WTC11 (cell line): ENCODE measurements at places on chromosomes 16 and 17.

GRCh38 chr17:17694169-17695081, 13.2 kb downstream of the RAI1 start:
- H3K27ac ChIP-seq, result peak overlapping the region; percentile 97
- peaks cover 92% of the 10 kb centered on the region for H3K27me3 ChIP-seq
- H3K36me3 ChIP-seq, result no peaks in the 10 kb centered on the region

DNA sequence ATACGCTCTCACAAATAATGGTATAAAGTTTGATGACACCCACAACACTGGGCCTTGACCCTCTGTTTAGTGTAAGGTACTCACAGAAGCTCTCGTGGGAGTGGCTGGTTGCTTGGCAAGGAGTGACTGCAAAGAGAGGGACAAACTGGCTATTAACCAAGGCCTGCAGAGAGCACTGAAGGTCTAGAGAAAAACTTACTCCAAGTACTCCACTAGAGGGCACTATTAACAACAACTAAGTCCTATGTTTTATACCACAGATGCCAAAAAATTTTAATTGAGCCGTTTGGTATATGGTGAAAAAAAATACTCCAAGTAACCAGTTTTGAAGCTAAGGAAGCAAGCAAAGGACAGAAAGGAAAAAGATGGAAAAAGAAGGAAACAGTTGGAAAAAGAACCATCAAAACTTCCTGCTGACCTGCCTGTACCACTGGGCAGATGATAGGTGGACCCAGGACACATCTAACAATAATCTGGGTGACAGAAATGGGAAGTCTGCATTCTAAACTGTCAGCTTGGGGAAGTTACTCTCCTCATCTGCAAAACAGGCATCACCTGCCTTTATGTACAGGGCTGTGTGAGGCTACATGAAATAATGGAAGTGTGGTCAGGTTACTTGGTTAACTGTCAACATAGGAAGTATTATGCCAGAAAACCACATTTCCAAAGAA, 23.2 kb downstream of the DYNC1LI2 start:
- no peak overlapping the region for H3K4me3 ChIP-seq
- H3K27me3 ChIP-seq, result no peaks in the 10 kb centered on the region
- peak overlapping the region; percentile 97 for H3K27ac ChIP-seq

GRCh38 chr17:78653382-78653781, 76.2 kb upstream of the DNAH17 start:
- H3K27me3 ChIP-seq, result no peaks in the 10 kb centered on the region
- H3K4me3 ChIP-seq, result no peak overlapping the region
- no peaks in the 10 kb centered on the region for H3K36me3 ChIP-seq
- DNase-seq, result no peak
- no peaks in the 10 kb centered on the region for H3K4me1 ChIP-seq

DNA sequence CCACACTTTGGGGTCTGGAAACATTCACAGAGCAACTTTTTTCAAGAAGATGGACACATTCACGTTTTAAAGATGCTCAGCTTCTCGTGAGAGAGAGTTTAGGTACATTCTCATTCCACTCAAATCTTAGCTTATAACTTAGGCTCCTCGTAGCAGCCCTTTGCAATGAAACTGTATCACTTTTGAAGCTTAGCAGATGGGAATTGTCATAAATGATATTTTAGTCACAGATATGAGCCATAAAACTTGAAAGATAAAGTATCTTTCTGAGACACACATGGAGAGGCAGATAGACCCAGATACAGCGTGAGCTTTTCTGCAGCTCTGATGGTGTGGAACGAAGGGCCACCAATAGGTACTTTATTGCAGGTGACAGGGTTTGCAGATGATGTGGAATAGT, 41.1 kb downstream of the RBFOX1 start:
- no peak for DNase-seq
- no peaks in the 10 kb centered on the region for H3K4me1 ChIP-seq
- H3K36me3 ChIP-seq, result peaks cover 79% of the 10 kb centered on the region
- no peak overlapping the region for H3K4me3 ChIP-seq

- no peaks in the 10 kb centered on the region for H3K4me1 ChIP-seq
- no peak overlapping the region for H3K4me3 ChIP-seq
- H3K27me3 ChIP-seq, result no peaks in the 10 kb centered on the region; the same call in none of the 2 replicates
- no peaks in the 10 kb centered on the region; the same call in 1 of the 2 replicates for H3K36me3 ChIP-seq
- no peak for DNase-seq
Measured at GRCh38 chr16:5393070-5393469, 295.5 kb upstream of the EEF2KMT start.

GRCh38 chr17:4219241-4219640, 44.5 kb downstream of the ANKFY1 start:
- H3K27ac ChIP-seq, result peak overlapping the region; percentile 63; the same call in 1 of the 2 replicates
- no peak for DNase-seq
- no peak overlapping the region for H3K4me3 ChIP-seq
- peaks cover 25% of the 10 kb centered on the region for H3K4me1 ChIP-seq

- H3K4me3 ChIP-seq, result no peak overlapping the region
- peak; percentile 61 for DNase-seq
- H3K4me1 ChIP-seq, result peaks cover 57% of the 10 kb centered on the region
- peak overlapping the region; percentile 40; the same call in 1 of the 2 replicates for H3K27ac ChIP-seq
Measured at GRCh38 chr16:75580-76501, 2.2 kb upstream of the MPG start.

GRCh38 chr16:67668495-67669157, 2.0 kb downstream of the C16orf86 start:
- no peak overlapping the region for H3K4me3 ChIP-seq
- H3K4me1 ChIP-seq, result peaks cover 11% of the 10 kb centered on the region
- DNase-seq, result no peak

GRCh38 chr16:50151322-50151721, 1.8 kb upstream of the TENT4B start:
- H3K36me3 ChIP-seq, result no peaks in the 10 kb centered on the region
- peaks cover 3% of the 10 kb centered on the region; the same call in 1 of the 2 replicates for H3K27me3 ChIP-seq
- DNase-seq, result no peak

DNA sequence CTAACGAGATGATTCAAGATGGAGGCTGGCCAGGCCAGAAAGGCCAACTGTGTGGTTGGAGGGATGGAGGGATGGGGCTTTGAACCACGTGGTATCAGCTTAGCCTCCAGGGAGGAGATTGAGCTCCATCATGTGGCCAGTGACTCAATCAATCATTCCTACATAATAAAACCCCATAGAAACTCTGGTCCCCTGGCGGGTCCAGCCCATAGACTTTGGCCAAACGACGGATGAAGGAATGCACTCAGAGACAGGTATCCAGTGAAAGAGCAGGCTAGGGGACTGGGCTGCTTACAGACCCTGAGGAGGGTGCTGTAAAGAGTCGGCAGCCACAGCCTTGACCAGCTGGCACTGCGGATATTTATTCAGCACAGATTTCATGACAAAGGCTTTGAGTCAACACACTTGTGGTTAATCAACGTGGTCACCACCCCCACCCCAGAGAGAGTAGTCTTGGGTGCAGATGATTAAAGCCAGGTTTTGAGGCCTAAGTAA, 308.7 kb upstream of the TNRC6C start:
- no peak overlapping the region for H3K4me3 ChIP-seq

DNA sequence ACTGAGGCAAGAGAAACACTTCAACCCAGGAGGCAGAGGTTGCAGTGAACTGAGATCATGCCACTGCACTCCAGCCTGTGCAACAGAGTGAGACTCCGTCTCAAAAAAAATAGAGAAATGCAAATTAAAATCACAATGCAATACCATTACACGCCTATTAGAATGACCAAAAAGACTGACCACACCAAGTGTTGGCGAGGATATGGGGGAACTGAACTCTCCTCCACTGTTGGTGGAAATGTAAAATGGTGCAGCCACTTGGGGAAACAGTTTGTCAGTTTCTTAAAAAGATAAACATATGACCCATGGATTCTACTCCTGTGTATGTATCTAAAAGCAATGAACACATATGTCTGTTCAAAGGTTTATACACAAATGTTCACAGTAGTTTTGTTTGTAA, 204.8 kb downstream of the MRTFB start:
- DNase-seq, result no peak
- H3K4me3 ChIP-seq, result no peak overlapping the region
- H3K36me3 ChIP-seq, result peaks cover 16% of the 10 kb centered on the region; the same call in 1 of the 2 replicates
- H3K27ac ChIP-seq, result no peak overlapping the region

GRCh38 chr17:69082696-69083095, 22.0 kb upstream of the ABCA9 start:
- H3K36me3 ChIP-seq, result no peaks in the 10 kb centered on the region
- no peak overlapping the region for H3K27ac ChIP-seq
- H3K4me1 ChIP-seq, result peaks cover 3% of the 10 kb centered on the region; the same call in 1 of the 2 replicates
- no peak for DNase-seq

DNA sequence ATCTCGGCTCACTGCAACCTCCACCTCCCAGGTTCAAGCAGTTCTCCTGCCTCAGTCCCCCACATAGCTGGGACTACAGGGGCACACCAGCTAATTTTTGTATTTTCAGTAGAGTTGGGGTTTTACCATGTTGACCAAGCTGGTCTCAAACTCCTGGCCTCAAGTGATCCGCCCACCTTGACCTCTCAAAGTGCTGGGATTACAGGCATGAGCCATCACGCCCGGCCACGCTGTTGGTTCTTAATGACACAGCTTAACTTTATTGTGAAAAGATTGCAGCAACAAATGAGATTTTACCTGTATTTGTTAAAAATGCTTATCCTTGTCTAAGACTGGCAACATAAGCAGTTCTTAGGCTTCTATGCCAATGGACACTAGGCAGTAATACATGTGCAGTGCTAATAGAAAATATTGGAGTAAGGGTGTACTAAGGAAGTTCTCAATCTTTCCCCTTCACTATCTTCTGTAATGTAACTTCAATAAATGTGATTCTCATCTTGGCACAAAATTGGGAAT, 2.9 kb downstream of the UBB start:
- DNase-seq, result no peak
- peak overlapping the region; percentile 32 for H3K27ac ChIP-seq
- peak overlapping the region; percentile 20; the same call in 1 of the 2 replicates for H3K4me3 ChIP-seq
- H3K4me1 ChIP-seq, result peaks cover 30% of the 10 kb centered on the region

DNA sequence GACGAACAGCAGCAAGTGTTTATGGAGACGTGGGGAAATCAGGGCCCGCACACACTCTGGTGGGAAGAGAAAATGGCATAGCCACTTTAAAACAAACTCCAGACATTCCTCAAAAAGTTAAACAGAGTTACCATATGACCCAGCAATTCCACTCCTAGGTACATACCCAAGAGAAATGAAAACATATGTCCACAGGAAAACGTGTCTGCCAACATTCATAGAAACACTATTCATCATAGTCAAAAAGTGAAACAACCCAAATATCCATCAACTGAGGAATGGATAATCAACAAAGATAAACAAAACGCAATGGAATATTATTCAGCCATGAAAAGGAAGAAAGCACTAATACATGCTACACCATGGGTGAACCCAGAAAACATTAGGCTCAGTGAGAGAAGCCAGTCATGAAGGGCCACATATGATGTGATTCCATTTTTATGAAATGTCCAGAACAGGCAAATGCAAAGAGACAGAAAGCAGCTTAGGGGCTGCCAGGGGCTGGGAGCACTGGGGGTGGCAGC, 32.8 kb downstream of the ADCY9 start:
- no peak for DNase-seq
- no peaks in the 10 kb centered on the region for H3K36me3 ChIP-seq
- H3K27me3 ChIP-seq, result no peaks in the 10 kb centered on the region
- peaks cover 8% of the 10 kb centered on the region for H3K4me1 ChIP-seq
- no peak overlapping the region for H3K4me3 ChIP-seq

DNA sequence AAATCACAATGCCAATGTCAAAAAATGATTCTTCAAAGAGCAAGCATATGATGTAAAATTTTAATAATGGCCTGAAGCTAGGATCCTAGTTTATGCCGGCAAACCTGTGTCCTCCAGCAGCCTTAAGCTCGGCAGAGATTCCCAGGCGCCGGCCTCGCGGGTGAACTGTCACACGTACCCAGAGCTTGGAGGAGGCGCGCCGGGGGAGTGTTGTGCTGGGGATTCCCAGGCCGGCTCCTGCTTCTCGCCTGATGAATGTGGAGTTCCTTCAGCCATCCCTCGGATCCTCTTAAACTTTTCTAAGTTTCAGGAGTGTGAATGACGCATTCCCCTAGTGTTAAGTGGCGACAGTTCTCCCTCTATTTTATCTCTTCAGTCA, 19.1 kb upstream of the NTN1 start:
- no peak overlapping the region for H3K27ac ChIP-seq
- DNase-seq, result peak; percentile 50
- no peaks in the 10 kb centered on the region; the same call in 1 of the 2 replicates for H3K36me3 ChIP-seq

DNA sequence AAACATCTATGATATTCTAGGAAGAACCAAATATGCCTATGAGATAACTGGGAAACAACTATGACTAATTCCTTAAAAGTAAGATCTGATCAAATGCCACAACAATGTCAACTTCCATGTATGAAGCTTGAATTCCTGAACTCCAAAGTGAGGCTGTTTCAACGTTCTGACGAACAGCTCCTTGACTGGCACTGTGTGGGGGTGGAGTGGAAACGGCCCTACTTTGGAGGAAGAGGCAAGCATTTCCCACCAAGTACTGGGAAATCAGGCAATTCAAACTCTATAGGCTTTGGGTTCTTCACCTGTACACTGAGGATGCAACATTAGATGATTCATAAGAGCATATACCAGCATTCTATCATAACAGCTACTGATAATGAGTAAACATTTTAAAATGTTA, 187.2 kb downstream of the CDK5R1 start:
- H3K4me3 ChIP-seq, result no peak overlapping the region
- no peaks in the 10 kb centered on the region for H3K27me3 ChIP-seq
- peaks cover 4% of the 10 kb centered on the region; the same call in 1 of the 2 replicates for H3K4me1 ChIP-seq
- H3K36me3 ChIP-seq, result peaks cover 5% of the 10 kb centered on the region; the same call in 1 of the 2 replicates
- no peak overlapping the region for H3K27ac ChIP-seq
- no peak for DNase-seq

DNA sequence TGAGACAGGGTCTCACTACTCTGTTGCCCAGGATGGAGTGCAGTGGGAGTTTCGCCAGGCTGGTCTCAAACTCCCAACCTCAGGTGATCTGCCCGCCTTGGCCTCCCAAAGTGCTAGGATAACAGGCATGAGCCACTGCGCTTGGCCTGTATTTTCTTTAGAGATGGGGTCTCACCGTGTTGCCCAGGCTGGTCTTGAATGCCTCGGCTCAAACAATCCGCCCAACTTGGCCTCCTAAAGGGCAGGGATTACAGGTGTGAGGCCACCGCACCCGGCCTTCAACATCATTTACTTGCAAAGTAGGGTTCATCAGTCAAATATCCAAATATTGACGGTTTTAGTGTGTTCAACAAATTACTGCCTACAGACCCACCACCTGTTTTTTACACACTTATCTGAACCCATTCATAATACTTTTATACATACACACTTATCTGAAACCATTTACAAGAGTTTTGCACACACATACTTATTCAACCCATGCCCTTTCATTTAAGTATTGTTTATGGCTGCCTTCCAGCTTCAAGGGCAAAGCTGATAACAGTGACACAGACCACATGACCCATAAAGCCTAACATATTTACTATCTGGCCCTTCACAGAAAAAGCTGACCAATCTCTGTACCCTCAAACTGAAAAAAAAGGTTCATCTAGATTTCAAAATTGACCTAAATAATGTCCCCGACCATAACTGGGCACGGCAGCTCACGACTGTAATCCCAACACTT, 11.9 kb downstream of the TMEM170A start:
- no peaks in the 10 kb centered on the region for H3K27me3 ChIP-seq
- H3K4me3 ChIP-seq, result no peak overlapping the region
- peaks cover 18% of the 10 kb centered on the region for H3K36me3 ChIP-seq
- H3K27ac ChIP-seq, result 0 out of 2 replicates have a peak overlapping the region, but pooled peaks have one; percentile 31
- DNase-seq, result no peak

GRCh38 chr17:70896843-70897242, 727.5 kb downstream of the KCNJ2 start:
- no peak overlapping the region for H3K27ac ChIP-seq
- H3K4me3 ChIP-seq, result no peak overlapping the region
- DNase-seq, result no peak
